Type B pancreatic cell (in vitro differentiated cells): ENCODE measurements at places on chromosomes 7 and 10.

GRCh38 chr7:32661501-32661900 is 166.2 kb downstream of the AVL9 start:
- DNase-seq: no peak

DNA sequence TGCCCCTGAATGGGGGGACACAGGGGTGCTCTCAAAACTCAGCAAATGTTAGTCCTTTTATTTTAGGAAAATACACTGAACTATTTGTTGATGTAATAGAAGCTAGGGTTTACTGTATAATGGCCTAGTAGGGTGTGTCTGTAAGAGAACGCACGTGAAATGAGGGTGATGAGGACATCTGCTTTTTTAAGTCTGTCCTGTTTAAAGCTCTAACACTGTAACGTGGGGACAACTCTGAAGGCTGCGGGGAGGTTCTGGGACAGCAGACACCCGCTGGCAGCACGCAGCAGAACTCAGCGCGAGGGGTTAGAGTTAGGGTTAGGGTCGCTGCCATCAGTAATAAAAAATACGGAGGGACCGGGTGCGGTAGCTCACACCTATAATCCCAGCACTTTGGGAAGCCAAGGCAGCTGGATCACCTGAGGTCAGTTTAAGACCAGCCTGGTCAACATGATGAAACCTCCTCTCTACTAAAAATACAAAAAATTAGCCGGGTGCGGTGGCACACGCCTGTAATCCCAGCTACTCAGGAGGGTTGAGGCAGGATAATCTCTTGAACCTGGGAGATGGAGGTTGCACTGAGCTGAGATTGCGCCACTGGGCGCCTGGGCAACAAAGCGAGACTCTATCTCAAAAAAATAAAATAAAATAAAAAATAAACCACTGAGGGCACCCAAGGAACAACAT is 98.0 kb downstream of the CTBP2 start:
- DNase-seq: no peak

DNA sequence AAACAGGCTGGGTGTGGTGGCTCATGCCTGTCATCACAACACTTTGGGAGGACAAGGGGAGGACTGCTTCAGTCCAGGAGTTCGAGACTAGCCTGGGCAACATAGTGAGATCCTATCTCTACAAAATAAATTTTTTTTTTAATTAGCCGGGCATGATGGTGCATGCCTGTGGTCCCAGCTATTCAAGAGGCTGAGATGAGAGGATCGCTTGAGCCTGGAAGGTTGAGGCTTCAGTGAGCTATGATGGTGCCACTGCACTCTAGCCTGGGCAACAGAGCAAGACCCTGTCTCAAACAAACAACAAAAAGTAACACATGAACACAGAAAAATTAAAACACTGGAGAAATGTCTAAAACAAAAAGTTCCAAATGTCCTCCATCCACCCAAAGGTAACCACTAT is 22.9 kb downstream of the PIK3AP1 start:
- no peak for DNase-seq

DNA sequence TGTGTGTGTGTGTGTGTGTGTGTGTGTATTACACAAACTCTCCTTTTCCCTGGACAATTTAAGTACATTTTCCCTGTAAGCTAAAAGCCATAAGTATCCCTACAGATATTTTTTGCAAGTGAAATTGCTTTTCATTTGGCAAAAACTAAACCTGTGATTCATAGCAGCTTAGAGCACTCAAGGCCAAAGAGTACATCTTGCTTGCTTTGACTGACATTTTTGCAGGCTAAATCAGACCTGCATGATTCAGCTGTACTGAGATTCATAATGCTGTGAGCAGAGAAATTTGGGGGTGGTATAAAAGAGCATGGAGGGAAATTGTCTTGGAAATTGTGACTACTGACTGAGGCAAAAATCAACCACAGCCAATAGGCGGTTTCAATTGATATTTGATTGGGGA is 500.4 kb downstream of the GFRA1 start:
- no peak for DNase-seq

DNA sequence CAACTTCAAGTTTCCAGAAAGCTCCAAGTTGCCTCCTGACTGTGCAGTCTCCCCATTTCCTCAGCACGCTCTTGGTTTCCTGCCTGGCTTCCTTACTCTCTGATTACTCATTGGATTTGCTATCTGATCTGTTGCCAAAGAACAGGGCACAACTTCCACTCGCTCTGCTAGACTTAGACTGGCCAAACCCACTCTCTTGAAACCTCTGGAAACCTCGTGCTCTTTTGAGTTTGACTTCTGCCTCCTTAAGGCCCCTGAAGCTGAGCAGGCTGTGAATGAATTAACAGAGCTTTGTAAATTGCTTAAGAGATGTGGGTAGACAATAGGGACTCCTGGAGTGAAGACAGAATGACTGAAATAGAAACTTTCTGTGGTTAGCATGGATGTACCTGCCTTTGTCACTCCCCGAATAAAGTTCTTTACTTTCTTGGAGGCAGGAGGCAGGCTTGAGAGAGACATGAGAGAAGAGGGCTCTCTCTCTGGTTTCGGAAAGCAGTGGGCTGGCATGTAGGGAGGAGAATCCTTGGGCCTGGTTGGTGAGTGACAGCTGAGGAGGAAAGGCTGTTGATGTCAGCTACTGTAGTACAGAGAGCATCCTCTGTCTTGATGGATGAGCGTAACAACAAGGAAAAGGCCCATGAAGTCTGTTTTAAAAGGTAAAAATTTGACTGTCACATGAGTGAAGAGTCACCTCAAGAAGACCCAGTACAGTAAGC is 70.8 kb downstream of the CHN2 start:
- no peak for DNase-seq

DNA sequence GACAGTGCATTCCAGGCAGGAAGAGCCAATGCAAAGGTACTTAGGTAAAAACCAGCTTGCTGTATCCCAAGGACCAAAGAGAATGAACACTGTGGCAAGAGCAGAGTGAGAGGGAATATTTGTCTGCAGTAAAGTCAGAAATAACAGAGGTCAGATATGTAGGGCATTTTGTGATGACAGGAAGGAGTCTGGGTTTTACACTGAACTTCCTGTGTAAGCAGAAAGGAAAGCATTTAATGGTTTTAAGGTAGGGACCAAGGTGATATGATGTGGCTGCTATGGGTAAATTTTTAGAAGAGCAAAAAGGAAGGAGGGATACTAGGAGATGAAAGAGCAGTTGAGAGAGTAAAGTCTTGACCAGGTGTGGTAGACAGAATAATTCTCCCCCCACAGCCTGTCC is 10.1 kb downstream of the ABCB1 start:
- DNase-seq: no peak

DNA sequence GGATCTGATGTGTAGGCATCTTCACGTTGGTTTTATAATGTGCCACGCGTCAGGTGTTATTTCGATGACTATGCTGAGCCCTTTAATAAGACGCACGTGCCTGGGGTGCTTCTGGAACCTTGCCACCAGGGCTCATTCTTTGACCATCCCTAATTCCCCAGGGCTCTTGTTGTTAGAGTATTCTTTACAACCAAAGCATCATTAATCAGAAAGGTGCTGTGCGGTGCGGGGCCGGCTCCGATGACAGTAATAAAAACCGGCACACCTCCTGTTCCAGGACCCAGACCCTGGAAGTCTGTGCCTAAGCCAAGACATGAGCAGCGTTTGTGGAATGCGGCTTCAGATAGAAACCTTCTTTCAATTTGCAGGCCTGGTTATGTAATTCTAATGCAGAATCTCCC is 58.4 kb downstream of the MGMT start:
- no peak for DNase-seq

- DNase-seq: no peak
Measured at GRCh38 chr10:7819121-7819460, 786 bp downstream of the TAF3 start.

DNA sequence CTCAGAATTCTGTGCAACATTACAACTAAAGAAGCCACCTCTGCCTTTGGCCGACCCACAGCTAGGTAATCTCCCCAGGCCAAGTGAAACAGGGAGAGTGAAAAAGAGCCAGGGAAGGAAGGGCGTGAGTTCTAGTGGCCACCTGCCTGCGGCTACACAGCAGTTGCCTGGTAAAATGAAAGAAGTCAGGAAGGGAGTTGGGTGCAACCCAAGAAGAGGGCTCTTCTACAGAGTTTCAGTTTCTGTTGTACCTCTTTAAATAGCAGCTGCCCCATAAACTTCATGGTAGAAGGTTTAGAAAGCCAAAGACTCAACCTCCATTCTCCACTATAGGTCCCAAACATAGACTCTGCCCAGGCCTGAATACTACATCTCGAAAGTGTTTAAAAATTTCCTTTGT is 76.2 kb upstream of the TMEM168 start:
- DNase-seq: no peak

DNA sequence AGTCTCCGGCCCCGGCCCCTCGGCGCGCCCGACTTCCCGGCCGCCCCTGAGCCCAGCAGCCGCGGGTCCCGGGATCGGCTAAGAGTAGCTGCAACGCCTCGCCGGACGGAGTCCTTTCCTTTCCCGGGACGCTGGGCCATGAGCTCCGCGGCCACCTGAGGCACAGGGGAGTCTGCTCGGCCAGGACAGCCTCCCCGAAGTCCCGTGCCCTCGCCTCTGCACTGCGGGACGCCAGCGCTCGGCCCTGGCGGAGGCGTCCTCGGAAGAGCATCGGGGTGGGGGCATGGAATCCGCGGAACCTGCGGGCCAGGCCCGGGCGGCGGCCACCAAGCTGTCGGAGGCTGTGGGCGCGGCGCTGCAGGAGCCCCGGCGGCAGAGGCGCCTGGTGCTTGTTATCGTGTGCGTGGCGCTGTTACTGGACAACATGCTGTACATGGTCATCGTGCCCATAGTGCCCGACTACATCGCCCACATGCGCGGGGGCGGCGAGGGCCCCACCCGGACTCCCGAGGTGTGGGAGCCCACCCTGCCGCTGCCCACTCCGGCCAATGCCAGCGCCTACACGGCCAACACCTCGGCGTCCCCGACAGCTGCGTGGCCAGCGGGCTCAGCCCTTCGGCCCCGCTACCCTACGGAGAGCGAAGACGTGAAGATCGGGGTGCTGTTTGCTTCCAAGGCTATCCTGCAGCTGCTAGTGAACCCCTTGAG is 502 bp downstream of the SLC18A3 start:
- no peak for DNase-seq

- no peak for DNase-seq
Measured at GRCh38 chr7:4888161-4888560, 4.6 kb upstream of the RADIL start.

DNA sequence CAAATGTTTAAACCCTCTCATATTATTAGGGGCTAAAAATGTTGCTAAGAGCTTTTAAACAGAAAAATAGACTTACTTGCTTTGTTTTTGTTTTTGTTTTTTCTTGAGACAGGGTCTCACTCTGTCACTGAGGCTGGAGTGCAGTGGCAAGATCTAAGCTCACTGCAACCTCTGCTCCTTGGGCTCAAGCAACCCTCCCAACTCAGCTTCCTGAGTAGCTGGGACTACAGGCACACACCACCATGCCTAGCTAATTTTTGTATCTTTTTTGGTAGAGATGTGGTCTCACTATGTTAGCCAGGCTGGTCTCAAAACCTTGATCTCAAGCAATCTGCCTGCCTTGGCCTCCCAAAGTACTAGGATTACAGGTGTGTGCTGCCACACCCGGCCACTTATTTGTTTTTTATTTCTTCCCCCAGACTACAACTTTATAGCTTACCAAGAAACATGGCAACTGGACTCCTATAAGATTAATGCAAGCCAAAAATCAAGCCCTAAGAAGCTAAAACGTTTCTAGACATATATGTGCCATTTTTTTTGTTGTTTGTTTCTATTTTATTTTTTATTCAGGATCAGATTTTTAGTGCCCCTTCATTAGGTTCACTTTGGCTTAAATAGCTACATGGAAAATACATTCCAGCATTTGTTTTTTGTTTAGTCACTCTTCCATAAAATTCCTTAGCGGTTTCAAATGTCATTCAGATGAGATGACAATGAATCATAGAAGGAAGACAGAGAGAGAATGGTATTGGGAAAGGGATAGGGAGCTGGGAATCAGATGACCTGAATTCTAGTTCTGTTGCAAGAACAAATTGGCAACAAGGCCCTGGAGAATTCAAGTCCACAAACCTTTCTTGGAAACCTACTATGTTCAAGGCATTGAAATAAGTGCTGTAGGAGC is 163.4 kb upstream of the MKLN1 start:
- no peak for DNase-seq

- no peak for DNase-seq
Measured at GRCh38 chr10:61765176-61766087, 102.7 kb downstream of the CABCOCO1 start.

DNA sequence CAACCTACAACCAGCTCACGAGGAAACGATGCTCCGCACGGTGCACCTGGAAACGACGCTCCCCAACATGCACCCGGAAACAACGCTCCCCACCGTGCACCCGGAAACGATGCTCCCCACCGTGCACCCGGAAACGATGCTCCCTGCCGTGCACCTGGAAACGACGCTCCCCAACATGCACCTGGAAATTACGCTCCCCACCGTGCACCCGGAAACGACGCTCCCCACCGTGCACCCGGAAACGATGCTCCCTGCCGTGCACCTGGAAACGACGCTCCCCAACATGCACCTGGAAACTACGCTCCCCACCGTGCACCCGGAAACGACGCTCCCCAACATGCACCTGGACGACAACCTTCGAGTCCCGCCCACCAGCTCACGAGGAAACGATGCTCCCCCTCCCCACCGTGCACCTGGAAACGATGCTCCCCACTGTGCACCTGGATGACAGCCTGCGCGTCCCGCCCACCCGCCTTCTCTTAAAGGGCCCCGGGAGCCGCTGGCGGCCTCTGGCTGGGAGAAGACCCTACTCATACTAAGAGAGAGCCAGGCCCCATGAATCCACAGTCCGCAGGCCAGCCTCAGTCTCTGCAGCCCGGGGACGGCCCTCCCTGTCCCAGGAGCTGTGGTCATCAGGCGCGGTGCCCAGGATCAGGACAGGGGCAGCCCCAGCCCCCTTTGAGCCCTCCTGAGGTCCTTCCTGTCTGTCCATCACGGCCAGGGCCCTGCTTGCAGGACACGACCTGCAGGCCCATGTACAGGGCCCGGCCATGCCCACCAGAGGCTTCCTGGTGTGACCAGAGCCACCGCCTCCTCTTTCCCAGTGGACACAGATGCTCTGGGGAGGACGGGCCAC is 98.3 kb downstream of the PDGFA start:
- DNase-seq: no peak

DNA sequence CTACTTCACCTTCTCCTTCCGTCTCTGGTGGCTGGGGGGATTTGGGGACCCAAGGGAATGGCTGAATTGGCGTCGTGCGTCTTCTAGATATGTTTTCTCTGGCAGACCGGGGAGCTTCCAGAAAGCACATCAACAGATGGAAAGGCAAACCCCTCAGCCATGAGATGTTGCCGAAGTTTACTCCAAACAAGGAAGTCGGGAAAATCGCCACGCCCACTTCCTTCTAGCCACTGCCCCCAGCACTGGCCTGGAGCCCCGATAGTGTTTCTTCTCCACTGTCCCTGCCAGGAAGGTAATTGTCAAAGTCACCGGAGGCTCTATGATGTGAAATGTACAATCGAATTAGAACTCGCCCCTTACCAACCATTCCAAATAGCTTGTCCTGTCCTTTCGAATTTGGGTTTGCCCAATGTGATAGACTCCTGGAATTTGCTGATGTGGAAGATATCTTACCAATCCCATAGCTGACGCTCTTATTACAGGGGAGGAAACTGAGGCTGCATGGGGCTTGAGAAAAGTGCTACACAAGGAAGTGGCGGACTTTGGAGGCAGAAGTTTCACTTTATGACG is 191.0 kb downstream of the LSM5 start:
- DNase-seq: no peak

- no peak for DNase-seq
Measured at GRCh38 chr7:155287284-155287935, 10.3 kb upstream of the INSIG1 start.

- DNase-seq: no peak
Measured at GRCh38 chr7:33861947-33862346, 43.4 kb upstream of the BMPER start.

- no peak for DNase-seq
Measured at GRCh38 chr10:55330486-55330885, 529.5 kb upstream of the PCDH15 start.
